ENCODE measurements at places on chromosomes 16 and 17.

DNA sequence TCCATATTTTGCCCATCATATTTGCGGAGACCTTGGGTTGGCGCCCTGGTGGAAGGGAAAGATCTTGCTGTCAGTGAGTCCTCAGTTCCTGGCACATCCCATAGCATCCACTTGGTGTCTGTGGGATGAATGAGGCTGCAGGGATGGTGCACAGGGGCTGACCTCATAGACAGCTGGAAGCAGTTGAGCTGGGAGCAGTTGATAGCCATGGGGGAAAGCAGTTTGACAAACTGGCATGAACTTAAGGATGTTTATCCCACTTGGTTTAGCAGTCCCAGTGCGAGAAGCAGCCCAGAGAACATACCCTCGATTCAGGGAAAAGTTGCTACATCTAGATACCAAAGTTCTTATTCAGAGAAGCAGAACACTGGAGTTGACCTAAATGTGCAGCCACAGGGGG is 80.7 kb downstream of the SNX29 start:
- DNase-seq = no peak

- DNase-seq = no peak
These were observed 4.6 kb downstream of the KRT34 start for GRCh38 chr17:41377546-41377945.

- DNase-seq = no peak
These were observed 4.7 kb upstream of the NLRC5 start for GRCh38 chr16:56984639-56985038.

DNA sequence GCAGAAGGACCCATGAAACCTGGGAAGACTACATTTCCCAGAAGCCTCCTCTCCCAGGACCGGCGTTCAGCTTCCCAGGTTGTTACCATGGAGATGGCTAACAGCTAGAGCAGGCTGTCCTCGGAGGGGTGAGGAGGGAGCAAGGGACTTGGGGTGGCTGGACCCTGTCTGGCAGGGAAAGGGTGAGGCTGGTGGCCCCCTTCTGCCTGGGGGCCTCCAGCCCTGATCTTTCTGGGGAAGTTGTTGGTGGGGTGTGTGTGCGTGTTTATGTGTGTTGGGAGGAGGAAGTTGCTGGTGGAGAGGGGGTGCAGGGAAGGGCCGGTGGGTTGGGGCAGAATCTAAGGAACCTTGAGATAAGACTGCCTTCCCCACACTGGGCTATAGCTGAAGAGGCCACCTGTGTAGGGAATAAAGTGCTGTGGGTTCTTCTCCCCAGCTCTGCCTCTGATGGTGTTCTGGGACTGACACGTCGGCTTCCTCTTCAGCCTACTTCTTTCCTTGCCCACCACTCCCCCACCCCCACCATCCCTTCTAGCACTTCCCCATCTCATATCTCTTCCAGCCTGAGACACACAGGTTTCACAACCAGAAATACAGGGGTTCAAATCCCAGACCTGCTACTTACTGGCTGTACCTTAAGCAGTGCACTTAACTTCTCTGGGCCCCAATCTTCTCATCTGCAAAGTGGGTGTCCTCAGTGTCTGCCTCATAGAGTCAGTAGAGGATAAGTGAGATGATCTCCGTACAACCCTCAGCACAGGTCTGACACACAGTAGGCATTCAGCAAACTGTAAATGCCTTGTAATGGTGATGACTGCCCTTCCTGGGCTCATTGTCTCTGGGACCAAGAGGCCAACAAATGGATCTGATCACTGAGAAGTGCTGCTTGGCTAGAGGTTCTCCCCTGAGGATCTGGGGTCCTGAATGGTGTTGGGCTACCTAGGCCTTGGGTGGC is at the start of gene DRC7:
DRC7 (plus strand) TSS at position 82 of the 955 bp plus-strand sequence. CDS start 3,144 bp downstream, outside the sequence.
- peak; percentile 86 for DNase-seq

- DNase-seq = no peak
These were observed 37.1 kb downstream of the ARHGAP44 start for GRCh38 chr17:12826431-12826830.
